Cardiac ventricle fibroblast (primary cell): ENCODE measurements at places on chromosomes 12 and 14. TPM values are rescaled to one million over a fixed set of nuclear protein-coding genes. Genes with fewer than 3 reads are reported as not detected.

The PPP1R1A gene
- 0.37 and 0.54 TPM in 2 replicates for total RNA-seq

The MANSC4 gene
- not detected in 2 replicates for total RNA-seq

The PITPNM2 gene
- 2.2 and 3.3 TPM in 2 replicates for total RNA-seq

The FOXM1 gene
- total RNA-seq = 2.6 and 4.2 TPM in 2 replicates

The FOXG1 gene
- total RNA-seq = 0.05 TPM in 1 of 2 replicates, not detected in the other

The TDRD9 gene
- 0.31 and 1.2 TPM in 2 replicates for total RNA-seq

The CATSPERB gene
- not detected in 2 replicates for total RNA-seq

The NPAS3 gene
- total RNA-seq = 0.06 and 0.10 TPM in 2 replicates

The KRT2 gene
- total RNA-seq = not detected in 2 replicates

The REM2 gene
- total RNA-seq = 0.06 TPM in 1 of 2 replicates, not detected in the other

The RNASE3 gene
- total RNA-seq = not detected in 2 replicates

The SNRPF gene
- total RNA-seq = 6.2 and 7.3 TPM in 2 replicates

The MGST1 gene
- total RNA-seq = 598 and 774 TPM in 2 replicates

The TMTC1 gene
- 65.7 and 67.4 TPM in 2 replicates for total RNA-seq

The GALNT16 gene
- 0.37 and 0.59 TPM in 2 replicates for total RNA-seq

The MFAP5 gene
- 28.6 and 31.1 TPM in 2 replicates for total RNA-seq

The PTHLH gene
- 0.20 and 0.56 TPM in 2 replicates for total RNA-seq

The ANKRD33 gene
- 0.44 TPM in 1 of 2 replicates, not detected in the other for total RNA-seq

The ITFG2 gene
- 11.2 and 12.1 TPM in 2 replicates for total RNA-seq

The BBOF1 gene
- total RNA-seq = 5.8 and 6.2 TPM in 2 replicates

The MORN3 gene
- 0.12 and 0.15 TPM in 2 replicates for total RNA-seq

The KRT83 gene
- not detected in 2 replicates for total RNA-seq

The RDH5 gene
- total RNA-seq = 33.4 and 34.8 TPM in 2 replicates

The GPR135 gene
- total RNA-seq = 2.2 and 2.5 TPM in 2 replicates

The MYF6 gene
- total RNA-seq = not detected in 2 replicates

The CEBPE gene
- total RNA-seq = not detected in 2 replicates

The GLT8D2 gene
- 71.8 and 79.5 TPM in 2 replicates for total RNA-seq

The A2M gene
- 103 and 189 TPM in 2 replicates for total RNA-seq

The TEX52 gene
- not detected in 2 replicates for total RNA-seq

The TCHP gene
- 4.9 and 7.8 TPM in 2 replicates for total RNA-seq

The TWF1 gene
- total RNA-seq = 73.1 and 90.8 TPM in 2 replicates

The SLCO1B1 gene
- not detected in 2 replicates for total RNA-seq

The VRTN gene
- not detected in 2 replicates for total RNA-seq

The IFI27L1 gene
- total RNA-seq = 9.2 and 15.6 TPM in 2 replicates

The CBLN3 gene
- total RNA-seq = 6.6 and 15.3 TPM in 2 replicates

The SMCO2 gene
- total RNA-seq = not detected in 2 replicates
